ENCODE measurements at places on chromosomes 5 and 9.

DNA sequence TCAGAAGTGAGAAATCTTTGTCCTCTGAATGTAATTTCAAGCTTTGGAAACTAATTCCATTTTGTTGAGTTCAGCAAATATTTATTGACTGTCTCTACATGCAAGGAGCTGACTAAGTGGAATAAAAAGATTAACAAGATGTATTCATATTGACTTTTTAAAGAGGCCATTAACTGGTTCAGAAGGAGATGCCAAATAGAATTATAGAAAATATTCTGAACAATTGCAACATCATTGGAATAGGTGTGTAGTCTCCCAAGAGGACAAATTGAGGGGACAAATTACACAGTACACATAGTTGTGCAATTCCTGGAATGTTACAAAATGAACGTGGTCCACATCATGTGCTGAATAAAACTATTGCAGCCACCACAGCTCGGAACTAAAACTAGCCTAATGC, 224.2 kb downstream of the NPR3 start:
- no peak for DNase-seq

- DNase-seq, result no peak
These were observed 87.6 kb downstream of the ADRB2 start for GRCh38 chr5:148913985-148914431.

DNA sequence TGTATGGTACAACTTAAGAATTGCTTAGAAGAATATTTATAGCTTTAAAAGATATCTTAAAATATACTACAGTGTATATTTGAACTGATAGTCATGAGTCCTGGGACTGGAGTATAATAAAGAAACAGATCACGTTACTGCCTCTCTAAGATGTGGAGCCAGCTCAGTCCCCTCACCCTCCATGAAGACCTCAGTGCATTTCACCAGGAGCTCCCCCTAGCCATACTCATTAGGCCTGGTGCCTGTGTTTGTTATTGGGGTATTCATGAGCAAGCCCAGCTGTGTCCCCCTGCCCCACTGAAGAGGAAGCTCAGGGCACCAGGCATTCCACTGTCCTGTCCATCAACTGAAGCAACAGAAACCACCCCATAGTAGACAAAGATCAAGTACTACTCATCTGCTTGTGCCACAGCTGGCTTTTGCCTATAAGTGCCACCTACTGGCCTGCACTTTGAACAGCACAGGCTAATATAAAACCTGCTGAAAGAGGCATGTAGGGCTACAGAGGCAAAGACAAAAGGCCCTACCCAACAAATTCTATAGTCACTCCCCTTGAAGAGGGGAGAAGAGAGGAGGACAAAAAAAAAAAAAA, 850.2 kb upstream of the NUDT12 start:
- no peak for DNase-seq

DNA sequence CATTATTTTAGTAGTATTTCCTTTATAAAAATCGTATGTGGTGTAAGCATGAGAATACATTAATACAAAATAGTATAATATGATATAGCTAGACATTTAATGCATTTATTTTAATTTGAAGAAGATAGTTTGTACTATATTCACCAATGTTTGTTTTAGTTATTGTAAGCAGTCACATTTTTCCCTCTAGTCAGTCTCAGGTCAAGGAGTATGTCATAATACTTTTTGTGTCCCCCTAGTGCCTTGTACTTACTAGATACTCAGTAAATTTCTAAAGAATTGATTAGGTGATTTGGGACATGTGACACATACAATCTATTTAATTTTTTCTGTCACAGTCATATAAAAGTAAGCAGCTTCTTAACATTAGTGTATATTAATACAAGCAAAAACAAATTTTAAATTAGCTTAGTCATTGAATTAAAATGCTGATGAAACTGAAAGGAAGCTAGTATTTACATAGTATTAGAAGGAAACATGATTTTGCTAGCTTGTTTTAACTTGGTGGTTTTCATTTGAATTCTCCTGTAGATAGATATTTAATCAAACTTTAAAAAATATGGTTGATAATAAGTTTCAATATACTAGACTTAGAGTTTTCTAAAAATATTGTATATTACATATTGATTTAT, 242.2 kb downstream of the FER start:
- DNase-seq, result no peak

- no peak for DNase-seq
These were observed 156.7 kb downstream of the EBF1 start for GRCh38 chr5:158943057-158943456.

- DNase-seq, result no peak
These were observed 35.6 kb downstream of the TTC39B start for GRCh38 chr9:15271403-15271802.

DNA sequence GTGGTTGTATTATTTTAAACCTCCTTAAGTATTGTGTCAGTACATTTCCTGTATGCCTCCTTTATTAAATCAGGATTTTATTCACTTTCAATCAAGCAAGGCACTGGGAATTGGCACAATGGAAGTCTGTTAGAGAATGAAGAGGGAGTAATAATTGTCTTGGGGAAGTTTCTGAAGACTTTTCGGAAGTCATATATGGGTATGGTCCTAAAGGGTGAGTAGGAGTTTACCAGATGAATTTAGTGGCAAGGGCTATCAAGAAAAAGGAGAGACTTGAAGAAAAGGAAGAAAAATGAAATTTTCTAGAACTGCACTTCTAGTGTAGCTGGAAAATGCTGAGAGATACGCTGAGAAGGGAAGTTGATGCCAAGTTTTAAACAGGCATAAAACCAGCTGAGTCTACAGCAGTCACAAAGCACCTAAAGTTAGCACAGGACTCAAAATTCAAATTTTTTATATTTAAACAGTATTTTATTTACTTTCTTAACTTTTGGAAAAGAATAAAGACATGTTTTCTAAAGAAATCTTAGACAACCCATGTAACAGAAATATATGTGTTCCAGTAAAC, 184.9 kb downstream of the SMC2 start:
- DNase-seq, result no peak

- no peak for DNase-seq
These were observed 361.2 kb upstream of the DMAC1 start for GRCh38 chr9:8160787-8161186.

GRCh38 chr5:103402851-103403250, 144.3 kb downstream of the MACIR start:
- DNase-seq, result no peak

- DNase-seq, result no peak
These were observed 2.5 kb upstream of the WHRN start for GRCh38 chr9:114507726-114508125.

GRCh38 chr5:156794687-156795086, 55.4 kb upstream of the PPP1R2B start:
- no peak for DNase-seq

GRCh38 chr9:133303266-133304157, 28.5 kb upstream of the ABO start:
- no peak for DNase-seq

GRCh38 chr9:134377976-134378375, 51.7 kb downstream of the RXRA start:
- no peak for DNase-seq

DNA sequence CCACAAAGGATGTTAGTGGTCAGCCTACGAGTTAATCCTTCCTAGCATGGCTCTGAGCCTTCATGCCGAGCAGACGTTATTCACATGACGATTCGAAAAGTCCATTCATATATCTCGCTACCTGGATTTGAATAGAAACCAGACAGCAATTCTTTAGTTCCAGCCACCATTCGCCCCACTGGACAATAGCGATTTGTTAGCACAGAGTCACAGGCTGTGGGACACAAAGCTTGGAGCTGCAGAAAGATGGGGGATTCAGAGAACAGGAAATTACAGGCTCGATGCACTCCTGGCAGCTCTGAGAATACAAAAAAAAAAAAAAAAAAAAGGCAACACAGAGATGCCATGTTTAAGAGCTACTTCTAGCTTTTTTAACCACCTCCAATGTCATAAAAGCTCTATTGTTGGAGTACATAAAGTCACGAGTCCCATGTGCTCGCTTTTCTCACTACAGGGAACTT, 110.7 kb downstream of the NR6A1 start:
- no peak for DNase-seq

Measured in stimulated activated CD4-positive, alpha-beta T cell treated with anti-CD3 and anti-CD28 coated beads, Interleukin-1b, Interleukin-23, amount 100 ng/mL, for 1 hour (primary cell).